ENCODE measurements at places on chromosomes 2 and 18. TPM values are rescaled to one million over a fixed set of nuclear protein-coding genes. Genes with fewer than 3 reads are reported as not detected.

DNA sequence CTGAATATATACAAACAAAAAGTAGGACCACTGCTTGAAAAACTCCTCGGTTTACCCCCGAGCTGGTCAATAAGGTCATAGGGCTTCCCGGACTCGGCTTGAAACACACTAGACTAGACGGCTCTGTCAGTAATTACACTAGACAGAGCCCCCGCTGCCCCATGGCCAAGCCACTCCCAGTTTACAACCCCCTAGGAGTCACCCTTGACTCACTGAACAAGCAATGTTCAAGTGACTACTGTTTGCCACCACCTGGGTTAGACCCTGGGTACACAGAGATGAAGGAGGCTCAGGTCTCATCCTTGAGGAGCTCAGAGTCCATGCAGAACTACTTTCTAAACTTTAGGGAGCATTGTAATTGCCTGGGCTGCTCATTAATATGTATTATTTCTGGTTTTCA is 13.7 kb upstream of the PRELID3A start:
- H3K4me3 ChIP-seq: no peak overlapping the region
- H3K36me3 ChIP-seq: peaks cover 9% of the 10 kb centered on the region
- no peak overlapping the region for H3K27ac ChIP-seq
- no peak for DNase-seq

NOSTRIN gene
- 12.5 TPM for total RNA-seq

GRCh38 chr2:15734674-15735483 is 143.2 kb downstream of the DDX1 start:
- no peak for DNase-seq
- peaks cover 8% of the 10 kb centered on the region for H3K36me3 ChIP-seq
- H3K4me1 ChIP-seq: peaks cover 21% of the 10 kb centered on the region
- H3K27me3 ChIP-seq: peaks cover 67% of the 10 kb centered on the region

GRCh38 chr2:189374481-189374880 is 66.8 kb upstream of the WDR75 start:
- no peak overlapping the region for H3K4me3 ChIP-seq
- no peak for DNase-seq
- H3K27ac ChIP-seq: no peak overlapping the region
- H3K36me3 ChIP-seq: no peaks in the 10 kb centered on the region

DNA sequence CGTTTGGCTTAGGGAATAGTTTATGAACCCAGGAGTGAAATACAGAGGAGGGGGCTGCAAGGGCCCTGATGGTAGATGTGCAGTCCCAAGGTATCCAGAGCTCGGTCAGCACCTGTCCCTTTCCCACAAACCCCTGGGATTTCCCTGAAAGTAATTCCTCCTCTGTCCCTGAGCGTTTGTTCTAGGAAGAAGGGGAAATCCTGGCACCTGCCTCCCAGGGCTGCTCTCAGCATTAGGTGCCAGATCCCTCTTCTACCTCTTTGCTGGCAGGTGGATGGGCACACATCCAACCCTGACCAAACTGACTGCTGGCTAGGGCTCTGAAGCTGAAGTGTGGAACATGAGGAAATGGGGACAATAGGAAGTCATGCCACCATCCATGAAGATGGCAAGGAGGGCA is 824.0 kb downstream of the SLC4A3 start:
- no peaks in the 10 kb centered on the region for H3K36me3 ChIP-seq
- no peak overlapping the region for H3K27ac ChIP-seq
- no peaks in the 10 kb centered on the region for H3K4me1 ChIP-seq
- no peaks in the 10 kb centered on the region for H3K27me3 ChIP-seq
- no peak for DNase-seq
- no peak overlapping the region for H3K4me3 ChIP-seq

DNA sequence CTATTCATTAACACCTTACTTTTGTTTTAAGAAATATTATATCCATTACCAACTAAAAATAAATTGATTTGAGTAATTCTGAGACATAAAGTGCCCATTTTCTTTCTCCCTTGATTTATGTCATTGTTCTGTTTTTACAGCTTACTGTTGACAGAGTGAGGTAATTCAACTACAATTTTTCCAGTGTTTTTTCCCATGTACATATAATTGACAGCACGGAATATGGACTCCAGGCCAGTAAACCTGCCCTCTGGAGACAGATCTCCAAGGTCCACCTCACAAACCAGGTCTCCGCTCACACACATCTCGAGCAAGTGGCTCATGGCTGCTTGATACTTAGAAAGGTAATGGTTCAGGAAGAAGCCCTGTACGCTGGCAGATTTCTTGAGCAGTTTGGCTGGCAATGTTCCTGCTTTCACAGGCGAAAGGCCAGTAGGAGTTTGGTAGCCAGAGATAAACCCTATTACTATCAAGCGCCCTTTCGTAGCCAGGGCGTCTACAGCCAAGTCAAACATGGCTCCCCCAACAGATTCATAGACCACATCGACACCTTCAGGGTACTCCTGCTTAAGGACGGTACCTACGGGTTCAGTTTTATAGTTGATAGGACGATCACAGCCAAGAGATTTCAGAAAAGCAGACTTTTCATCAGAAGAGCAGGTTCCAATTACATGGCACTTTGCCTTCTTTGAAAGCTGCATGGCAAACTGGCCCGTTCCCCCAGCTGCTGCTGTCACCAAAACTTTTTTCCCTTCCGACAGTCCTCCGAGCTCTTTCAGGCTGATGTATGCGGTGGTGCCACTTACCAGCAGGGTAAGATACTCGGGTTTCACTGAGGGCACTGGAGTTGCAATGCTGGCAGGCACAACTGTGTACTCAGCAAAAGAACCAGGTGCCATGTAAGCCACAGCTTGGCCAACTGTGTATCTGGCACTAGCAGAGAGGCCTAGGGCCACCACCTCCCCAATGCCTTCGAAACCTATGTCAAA is 7.4 kb downstream of the PTGR3 start:
- H3K36me3 ChIP-seq: no peaks in the 10 kb centered on the region
- H3K27ac ChIP-seq: no peak overlapping the region
- H3K4me3 ChIP-seq: no peak overlapping the region
- DNase-seq: no peak

DNA sequence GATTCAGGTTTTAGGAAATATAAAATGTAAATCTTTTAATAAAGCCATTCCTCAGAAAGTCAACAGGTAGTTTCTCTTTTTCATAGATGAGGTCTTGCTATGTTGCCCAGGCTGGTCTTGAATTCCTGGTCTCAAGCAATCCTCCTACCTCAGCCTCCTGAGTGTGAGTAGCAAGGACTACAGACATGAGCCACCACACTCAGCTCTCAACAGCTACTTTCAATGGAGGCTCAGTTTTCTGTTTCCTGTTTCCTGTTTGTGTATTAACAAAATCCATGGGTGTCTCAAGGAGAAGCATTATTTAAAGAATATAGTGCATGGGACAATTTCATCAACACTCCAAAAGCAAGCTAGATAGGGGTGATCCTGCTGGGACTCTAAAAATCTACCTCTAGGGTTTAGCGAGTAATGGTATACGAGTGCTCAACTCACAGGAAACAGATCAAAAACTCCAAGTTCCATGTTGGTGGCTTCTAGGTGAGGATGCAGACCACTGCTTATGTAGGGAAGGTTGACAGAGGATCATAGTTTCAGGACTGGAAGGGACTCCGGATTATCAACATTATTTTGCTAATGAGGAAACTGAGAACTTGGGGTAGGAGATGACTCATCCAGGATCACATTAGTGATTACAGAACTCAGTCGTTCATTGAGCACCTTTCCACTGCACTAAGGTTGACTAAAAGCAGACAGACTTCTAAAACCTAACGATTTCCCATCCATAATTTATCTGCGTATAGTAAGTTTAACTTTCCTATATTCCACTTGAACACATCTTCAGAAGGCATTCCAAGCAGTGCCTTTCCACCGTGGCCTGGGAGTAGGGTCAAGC is 61.7 kb upstream of the WIPF1 start:
- no peaks in the 10 kb centered on the region for H3K4me1 ChIP-seq
- no peak overlapping the region for H3K4me3 ChIP-seq
- H3K27me3 ChIP-seq: peaks cover 39% of the 10 kb centered on the region
- no peaks in the 10 kb centered on the region for H3K36me3 ChIP-seq
- H3K27ac ChIP-seq: no peak overlapping the region

DNA sequence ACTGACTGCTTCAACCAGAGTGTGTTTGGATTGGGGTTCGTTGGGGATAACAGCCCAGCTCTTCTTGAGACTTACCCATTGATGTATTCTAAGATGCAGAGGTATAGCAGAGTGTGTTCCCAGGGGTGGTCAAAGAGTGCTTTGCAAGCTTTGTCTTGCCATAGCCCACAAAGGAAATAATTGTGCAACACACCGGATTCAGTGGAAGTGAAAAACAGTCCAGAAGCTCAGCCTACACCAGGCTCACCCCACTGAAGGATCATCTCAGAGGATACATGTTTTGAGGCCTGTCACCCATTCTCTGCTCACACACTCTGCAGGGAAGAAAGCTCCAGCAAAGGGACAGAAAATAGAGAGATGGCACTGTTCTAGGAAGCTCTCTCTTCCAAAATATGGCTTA is 9.6 kb downstream of the CACNB4 start:
- DNase-seq: no peak
- no peaks in the 10 kb centered on the region for H3K36me3 ChIP-seq
- H3K27me3 ChIP-seq: peaks cover 34% of the 10 kb centered on the region
- no peaks in the 10 kb centered on the region for H3K4me1 ChIP-seq
- no peak overlapping the region for H3K27ac ChIP-seq
- H3K4me3 ChIP-seq: no peak overlapping the region

GRCh38 chr2:58289029-58289428 is 47.9 kb upstream of the FANCL start:
- H3K36me3 ChIP-seq: no peaks in the 10 kb centered on the region
- DNase-seq: no peak
- H3K4me3 ChIP-seq: no peak overlapping the region

DNA sequence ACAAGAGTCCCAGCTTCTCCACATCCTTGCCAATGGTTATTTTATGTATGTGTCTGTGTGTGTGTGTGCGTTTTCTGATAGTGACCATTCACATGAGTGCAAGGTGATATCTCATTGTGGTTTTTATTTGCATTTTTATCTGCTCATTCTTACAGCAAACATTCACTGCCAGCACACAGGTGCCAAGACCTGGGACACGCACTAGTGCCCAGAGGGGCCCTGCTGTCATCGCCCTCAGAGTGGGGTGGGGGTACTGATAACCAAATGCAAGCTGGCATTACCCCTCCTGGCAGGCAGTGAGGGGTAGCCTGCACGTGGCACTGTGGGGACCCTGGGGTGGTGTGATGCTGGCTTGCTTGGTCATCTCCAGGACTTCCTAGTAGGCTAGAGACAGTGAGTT is 285.4 kb downstream of the LPIN1 start:
- H3K36me3 ChIP-seq: no peaks in the 10 kb centered on the region
- H3K4me1 ChIP-seq: peaks cover 9% of the 10 kb centered on the region
- H3K27ac ChIP-seq: no peak overlapping the region
- no peak overlapping the region for H3K4me3 ChIP-seq

DNA sequence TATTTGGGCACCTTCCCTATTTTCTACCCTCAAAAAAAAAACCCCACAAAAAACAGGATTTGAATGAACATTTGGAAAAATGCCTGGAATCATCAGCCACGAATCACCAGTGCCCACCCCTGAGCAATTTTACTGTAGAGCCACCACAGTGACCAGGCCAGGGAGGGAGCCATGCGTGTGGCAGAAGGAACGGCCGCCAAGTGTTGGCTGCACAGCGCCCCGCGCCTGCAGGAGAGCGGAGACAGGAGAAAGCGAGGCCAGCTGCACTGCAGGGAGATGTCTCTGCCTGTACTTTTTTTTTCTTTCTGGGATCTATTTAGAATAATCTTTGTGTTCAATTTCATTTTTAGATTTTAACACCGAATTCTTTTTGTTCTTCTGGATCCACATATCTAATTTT is 269.3 kb upstream of the RAB12 start:
- no peak for DNase-seq
- no peaks in the 10 kb centered on the region for H3K27me3 ChIP-seq
- no peak overlapping the region for H3K4me3 ChIP-seq

DSC3 gene
- 9.8 TPM for total RNA-seq

All from Calu3 (cell line).